ENCODE measurements at places on chromosomes 6 and 20.

DNA sequence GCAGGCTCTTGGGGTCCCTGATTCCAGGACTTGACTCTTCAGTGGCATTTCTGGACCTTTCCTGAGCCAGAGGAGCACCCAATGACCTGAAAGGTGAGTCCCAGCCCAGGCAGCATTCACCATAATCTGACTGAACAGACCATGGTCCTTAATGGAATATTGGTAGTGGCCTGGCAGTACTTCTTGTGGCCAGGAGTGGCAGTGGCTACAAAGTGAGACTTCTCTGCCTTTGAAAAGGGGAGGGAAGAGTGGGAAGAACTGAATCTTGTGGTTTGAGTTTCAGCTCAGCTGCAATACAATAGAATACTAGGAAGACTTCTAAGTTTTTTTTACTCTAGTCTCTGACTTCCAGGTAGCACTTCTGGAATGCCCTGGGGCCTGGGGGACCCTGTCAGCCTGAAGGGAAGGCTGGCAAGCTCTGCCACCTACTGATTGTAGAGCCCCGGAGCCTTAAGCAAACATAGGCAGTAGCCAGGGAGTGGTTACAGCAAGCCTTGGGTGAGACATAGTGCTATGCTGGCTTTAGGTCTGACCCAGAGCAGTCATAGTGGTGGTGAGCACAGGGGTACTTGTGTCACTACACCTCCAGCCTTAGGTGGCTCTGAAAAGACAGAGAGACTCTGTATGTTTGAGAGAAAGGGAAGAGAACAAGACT, 674.2 kb upstream of the MANEA start:
- DNase-seq, result no peak

DNA sequence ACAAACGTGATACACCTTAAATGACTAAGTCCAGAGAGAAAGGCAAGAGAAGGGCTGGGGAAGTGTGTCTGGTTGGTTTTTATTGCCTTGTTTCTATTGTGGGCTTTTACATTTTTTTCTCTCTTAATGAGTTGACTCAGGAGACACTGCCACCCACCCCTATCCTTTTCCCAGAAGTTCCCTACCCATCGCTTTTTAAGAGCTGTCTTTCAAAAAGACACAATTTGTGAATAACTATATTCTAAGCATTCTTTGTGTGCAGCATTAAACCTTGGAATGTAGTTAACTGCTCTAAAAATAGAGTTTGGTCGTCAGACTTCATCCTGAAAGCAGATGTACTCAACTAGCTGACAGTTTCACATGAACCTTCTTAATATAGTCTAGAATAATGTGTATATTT, 174.9 kb downstream of the ISM1 start:
- DNase-seq, result no peak

GRCh38 chr6:124590001-124590400, 372.2 kb upstream of the RNF217 start:
- DNase-seq, result no peak

DNA sequence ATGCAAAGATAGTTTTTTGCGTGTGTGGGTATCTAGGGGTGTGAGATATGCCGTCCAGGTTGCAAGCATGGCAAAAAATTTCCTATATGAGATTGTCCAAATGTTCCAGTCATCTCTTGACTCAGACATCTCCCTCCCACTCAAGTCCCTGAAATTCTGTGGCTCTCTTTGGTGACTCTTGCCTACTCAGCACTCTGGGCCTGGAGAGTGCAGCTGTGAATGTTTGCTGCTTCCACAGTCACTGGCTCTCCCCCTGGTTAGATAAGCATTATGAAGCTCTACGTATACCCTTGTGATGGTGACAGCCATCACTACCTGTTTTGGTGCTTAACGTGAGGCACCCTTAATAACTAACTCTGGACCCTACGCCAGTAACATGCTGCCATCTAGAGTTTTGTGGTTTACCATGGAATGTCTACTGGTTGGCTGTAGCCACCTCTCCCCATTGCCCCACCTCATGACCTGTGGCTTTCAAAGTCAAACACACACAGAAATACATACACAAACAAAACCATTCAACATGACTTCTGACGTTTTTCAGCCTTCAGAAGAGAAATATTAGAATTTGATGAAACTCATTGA, 621.9 kb upstream of the CITED2 start:
- no peak for DNase-seq

- DNase-seq, result no peak
These were observed 141.1 kb downstream of the CEBPB start for GRCh38 chr20:50331469-50332363.

DNA sequence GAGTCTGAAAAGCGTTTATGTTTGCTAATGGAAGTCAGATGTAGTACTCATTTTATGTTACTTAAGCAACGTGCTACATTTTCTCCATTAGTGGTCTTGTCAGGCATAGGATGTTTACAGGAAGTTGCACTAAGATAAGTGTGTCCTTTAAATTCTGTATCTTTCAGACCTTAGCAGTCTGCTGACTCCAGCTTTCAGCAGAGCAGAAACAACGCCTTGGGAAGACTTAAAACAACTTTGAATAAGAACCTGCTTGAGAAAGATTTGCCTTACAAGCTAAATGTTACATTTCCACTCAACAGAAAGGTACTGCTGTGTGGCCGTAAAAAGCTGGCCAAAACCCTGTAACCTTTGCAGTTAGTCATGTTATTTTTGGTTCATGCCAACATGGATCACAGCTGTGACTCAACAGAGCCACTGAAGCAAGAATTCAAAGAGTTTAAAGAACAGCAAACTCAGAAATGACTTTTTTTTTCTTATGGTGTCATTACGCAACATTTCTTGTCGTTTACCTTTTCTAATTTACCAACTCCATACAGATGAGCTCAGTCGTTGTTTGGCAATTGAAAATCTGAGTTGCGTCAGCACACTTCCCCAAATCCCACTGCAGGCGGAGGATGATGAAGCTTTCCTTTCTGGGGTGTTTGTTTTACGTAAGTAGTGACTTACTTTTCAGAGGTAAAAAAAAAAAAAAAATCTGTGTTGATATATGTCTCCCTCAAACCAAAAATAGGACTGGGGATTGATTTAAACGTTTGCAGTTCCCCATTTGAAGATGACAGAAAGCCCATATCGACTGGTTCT, 27.9 kb upstream of the BMP6 start:
- DNase-seq, result no peak

GRCh38 chr6:1227600-1227934, 84.3 kb upstream of the FOXQ1 start:
- no peak for DNase-seq

- no peak for DNase-seq
These were observed 39.6 kb upstream of the RCAN2 start for GRCh38 chr6:46530896-46531295.

GRCh38 chr6:34359418-34360158, 32.9 kb downstream of the NUDT3 start:
- DNase-seq, result no peak

DNA sequence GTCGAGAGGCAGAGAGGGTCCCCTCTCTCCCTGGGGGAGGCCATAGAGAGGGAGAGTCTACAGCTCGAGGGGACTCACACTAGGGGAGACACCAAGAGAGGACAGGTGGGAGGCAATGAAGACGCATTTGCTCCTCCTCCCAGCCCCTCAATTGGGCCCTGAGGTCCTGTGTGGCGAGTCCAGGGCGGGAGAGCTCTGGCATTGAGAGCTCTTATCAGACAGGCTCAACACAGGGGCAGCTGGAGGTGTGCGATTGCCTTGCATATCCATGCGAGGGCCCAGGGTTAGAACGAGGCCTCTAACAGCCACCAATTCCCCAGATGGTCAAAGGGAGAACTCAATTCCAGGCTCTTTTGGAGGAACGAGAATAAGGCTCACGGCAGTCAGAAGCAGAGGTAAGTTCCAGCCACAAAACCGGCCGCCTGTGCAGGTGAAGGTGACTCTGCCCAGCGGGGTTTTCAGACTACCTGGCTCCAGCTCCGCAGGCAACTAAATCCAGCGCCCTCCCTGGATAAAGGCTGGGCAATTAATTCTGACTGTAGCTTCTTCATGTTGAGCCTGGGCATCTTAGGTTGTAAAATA, 94.0 kb upstream of the MPC1 start:
- no peak for DNase-seq

DNA sequence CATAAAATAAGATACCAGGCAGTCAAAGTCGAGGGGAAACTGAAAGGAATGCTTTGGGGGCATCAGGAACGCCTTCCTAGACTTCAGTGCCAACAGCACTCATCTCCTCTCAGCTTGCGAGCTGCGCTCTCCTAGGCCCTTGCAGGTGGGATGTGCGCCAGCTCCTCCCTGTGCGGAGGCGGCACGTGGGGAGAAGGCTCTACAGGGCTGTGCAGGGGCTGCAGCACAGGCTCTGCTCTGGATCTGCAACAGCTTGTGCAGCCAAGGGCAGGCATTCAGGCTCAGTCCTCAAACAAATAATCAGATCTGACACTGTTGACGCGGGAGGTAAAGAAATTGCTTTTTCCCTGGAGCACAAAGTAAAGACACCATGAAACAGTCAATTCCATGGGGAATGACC, 144.8 kb downstream of the TTLL2 start:
- DNase-seq, result no peak

GRCh38 chr6:129110690-129111343, 227.9 kb downstream of the LAMA2 start:
- no peak for DNase-seq

DNA sequence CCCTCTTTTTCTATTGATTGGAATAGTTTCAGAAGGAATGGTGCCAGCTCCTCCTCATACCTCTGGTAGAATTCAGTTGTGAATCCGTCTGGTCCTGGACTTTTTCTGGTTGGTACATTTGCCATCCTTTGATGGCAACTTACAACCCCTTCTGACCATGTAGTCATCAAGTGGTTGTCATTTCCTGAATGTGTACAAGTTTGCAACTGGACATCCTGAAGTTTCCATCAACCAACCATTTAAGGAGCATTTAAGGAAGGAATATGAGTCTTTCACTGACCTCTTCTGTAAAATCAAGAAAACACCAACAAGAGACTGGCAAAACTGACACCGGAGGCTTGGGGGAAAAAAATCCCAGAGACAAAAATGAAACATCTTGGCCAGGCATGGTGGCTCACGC, 97.4 kb downstream of the RIN2 start:
- DNase-seq, result no peak

GRCh38 chr6:115544765-115545671, 515.7 kb downstream of the FRK start:
- DNase-seq, result no peak

DNA sequence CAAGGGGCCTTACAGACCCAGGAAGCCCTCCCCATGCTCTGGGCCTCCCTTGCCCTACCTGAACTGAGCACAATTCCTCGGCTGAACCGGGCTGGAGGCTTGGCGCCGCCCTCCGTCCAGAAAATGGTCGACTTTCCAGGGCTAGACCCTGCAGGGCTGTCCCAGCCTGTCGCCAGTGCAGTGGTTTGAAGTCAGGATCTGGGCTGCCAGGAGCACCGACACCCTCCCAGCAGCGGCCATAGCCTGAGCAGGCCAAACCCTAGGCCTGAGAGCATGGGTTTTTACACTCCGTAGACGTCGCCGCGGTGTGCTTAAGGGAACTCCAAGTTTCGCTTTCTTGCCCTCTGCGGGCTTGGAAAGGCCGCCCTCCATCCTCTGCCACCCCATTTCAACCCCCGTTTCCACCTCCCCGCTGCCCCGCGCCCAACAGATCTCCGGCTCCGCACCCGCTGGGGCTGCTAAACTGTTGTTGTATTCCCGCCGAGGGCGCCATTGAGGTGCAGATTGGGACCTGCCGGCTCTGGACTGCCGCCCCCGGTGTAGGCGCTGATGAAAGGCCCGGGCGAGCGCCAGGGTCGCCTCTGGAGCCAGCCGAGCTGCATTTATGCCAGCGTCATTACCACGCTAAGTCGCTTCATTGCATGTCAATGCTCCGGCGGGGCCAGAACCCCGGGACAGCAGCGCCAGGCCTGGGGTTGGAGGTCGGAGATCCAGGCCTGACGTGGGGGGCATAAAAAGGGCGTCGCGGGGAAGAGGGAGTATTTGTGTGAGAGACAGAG, 2.2 kb upstream of the TFAP2A start:
- DNase-seq, result no peak

DNA sequence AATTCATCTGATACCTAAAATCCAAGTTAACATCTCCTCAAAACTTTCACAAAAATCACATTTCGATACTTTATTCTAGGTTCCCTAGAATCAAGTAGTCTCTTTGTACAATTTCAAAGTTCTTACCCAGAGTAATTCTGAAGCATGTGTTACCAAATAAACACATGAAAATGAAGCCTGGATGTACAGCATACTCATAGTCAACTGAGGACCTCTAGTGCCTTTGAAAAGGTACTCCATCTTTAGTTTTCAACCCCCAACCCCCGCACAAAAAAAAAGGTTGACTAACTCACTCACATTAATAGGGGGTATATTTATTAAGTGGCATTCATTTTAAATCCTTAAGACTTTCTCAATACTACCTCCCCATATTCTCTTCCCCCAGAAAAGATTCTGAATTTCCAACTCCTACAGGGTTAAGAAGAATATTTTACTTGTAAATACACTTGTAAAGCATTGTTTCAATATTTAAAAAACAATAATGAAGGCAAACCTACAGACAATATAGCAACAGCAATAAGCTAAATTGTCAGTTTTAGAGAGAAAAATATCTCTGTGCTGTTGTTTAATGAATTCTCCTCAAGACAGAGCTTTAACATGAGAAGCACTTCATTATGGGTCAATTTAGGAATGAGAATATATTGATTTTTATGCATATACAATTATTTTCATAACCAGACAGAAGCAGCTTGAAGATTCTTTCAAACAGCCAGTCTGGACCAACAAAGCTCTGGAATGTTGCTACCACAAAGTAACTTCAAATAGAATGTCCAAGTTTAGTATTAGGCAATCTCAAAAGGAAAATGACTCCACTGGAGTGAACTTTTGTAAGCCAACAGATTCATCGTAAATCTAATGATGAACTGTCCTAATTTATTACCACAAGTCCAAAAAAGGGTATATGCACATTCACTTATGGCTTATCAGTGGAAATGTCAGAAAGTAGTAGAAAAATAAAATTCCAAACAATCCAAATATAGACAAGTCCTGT, 3.3 kb downstream of the PLN start:
- no peak for DNase-seq

GRCh38 chr6:138512609-138513008, 13.3 kb upstream of the NHSL1 start:
- DNase-seq, result no peak

DNA sequence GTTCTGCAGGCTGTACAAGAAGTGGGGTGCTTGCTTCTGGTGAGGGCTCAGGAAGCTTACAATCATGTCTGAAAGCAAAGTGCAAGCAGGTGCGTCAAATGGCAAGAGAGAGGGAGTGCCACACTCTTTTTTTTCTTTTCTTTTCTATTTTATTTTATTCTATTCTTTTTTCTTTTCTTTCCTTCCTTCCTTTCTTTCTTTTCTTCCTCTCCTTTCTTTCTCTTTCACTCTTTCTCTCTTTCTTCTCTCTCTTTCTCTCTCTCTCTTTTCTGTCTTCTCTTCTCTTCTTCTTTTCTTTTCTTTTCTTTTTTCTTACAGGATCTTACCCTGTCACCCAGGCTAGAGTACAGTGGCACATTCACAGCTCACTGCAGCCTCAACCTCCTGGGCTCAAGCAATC, 19.5 kb downstream of the ACOT13 start:
- DNase-seq, result no peak

DNA sequence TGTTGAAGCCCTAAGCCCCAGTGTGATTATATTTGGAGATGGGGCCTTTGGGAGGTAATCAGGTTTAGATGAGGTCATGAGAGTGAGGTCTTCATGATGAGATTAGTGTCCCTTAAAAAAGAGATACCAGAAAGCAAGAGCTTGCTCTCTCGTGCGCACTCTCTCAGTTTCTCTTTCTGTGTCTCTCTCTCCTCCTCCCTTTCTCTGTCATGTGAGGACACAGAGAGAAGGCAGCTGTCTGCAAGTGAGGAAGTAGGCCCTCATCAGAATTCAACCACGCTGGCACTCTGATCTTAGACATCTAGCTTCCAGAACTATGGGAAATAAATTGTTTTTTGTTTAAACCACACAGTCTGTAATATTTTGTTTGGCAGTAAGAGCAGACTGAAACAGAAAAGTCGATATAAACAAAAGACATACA, 180.5 kb downstream of the IBTK start:
- DNase-seq, result no peak
